Stimulated activated CD8-positive, alpha-beta memory T cell treated with anti-CD3 and anti-CD28 coated beads, Interleukin-7, amount 100 ng/mL, for 4 hours (primary cell): ENCODE measurements at places on chromosomes 3 and 15.

- DNase-seq: no peak
Observed at GRCh38 chr15:44010089-44010488, 183.3 kb downstream of the WDR76 start.

GRCh38 chr3:66450390-66451022 lies 50.3 kb downstream of the LRIG1 start:
- DNase-seq: no peak

GRCh38 chr3:132432639-132433038 lies 15.3 kb downstream of the DNAJC13 start:
- no peak for DNase-seq

DNA sequence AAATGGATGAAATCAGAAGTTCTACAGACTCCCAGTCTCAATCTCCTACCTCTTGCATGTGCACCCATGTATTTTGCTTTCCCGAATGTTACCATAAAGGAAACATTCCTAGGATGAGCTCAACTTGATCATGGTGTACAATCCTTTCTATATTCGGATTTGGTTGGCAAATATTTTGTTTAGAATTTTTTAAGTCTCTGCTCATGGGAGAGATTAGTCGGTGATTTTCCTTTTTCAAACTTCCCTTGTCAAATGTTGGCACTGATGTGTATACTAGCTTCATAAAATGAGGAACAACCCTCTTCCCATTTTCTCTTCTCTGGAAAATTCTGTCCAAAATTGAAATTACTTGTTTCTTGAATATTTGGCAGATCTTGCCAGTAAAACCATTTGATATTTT lies 317.6 kb upstream of the RASGRP1 start:
- no peak for DNase-seq

DNA sequence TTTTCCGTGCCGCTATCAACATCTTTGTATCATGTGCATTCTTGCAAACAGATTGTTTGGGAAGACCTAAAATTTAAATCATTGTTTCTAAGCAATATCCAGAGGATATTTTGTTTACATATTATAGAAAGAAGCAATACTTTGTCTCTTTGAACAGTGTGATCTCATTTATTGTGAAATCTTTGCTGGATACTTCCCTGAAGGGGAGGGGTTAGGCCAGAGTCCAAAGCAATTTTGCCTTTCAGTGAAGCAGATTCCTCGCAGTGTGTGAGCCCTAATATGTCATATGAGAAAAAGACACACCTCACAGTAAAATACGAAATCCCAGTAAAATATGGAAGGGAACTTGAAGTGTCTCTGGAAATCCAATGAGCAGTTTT lies 158.7 kb upstream of the SLCO3A1 start:
- no peak for DNase-seq

- no peak for DNase-seq
Observed at GRCh38 chr3:186669378-186670084, 3.7 kb downstream of the HRG start.

DNA sequence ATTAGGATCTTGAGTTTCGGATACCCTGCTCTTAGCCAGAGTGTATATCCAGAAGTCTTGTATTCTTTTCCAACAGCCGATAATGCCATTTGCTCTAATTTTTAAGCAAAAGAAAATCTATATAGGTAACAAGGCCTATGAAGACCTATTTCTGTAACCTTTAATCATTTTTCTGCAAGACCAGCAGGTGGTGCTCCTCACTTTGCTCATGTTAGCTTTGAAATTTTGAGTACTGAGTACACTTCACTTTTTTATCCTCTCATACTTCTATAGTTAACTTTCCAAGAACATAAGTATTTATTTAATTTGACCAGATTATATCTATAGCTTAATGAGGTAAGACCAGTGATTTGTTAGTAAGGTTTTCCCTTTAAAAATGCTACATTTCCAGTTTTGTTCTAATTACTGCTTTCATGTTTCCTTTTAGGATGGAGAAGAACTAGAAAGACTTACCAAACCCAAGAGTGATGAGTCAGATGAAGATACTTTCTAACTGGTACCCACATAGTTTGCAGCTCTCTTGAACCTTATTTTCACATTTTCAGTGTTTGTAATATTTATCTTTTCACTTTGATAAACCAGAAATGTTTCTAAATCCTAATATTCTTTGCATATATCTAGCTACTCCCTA lies 20.5 kb downstream of the SLC35A5 start:
- DNase-seq: no peak

DNA sequence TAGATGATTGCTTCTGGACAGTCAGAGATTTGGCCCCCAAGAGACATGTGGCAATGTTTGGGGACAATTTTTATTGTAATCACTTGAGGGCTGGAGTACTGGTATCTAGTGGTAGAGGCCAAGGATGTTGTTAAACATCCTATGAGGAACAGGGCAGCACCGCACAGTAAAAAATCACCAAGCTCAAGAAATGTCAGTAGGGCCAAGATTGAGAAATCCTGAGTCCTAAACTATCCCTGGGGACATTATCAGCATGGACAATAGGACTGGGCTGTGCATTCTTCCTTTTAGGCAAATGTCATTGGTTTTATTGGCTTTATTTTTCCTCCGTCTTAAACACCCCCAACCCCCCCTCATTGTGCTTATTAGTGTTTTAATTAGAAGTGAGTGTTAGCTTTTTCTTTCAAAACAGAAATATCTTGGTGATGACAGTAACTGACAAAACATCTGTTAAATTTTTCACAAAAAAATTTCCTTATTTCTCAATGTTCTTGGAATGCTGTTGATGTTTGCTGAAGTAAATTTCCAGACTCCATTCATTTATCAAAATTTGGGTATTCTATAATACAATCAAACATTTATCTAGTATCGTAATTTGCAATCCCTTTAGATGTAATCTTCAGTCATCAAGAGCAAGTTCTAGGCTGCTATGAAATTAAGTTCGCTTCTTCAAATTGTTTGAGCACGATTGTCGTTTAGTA lies 944.4 kb downstream of the VGLL3 start:
- DNase-seq: no peak

- no peak for DNase-seq
Observed at GRCh38 chr3:178808748-178809147, 262.9 kb downstream of the ZMAT3 start.

- DNase-seq: no peak
Observed at GRCh38 chr15:73941871-73942635, 15.8 kb downstream of the LOXL1 start.

DNA sequence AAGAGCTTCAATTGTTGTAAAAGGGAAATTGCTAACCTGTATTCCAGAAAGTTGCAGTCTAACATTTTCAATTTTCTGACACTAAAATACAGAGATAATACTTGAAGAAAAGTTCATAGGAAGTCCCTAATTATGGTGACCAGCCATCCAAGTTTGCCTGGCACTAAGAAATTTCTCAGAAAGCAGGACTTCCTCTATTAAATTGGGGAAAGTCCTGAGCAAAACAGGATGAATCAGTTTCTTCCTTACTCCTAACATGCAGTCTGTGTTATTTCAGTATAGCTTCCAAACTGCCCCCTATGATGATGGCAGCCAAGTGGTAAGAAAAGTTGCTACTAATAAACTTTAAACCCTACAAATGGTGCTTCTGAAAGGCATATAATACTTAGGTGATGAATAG lies 133.5 kb upstream of the SGO1 start:
- no peak for DNase-seq

DNA sequence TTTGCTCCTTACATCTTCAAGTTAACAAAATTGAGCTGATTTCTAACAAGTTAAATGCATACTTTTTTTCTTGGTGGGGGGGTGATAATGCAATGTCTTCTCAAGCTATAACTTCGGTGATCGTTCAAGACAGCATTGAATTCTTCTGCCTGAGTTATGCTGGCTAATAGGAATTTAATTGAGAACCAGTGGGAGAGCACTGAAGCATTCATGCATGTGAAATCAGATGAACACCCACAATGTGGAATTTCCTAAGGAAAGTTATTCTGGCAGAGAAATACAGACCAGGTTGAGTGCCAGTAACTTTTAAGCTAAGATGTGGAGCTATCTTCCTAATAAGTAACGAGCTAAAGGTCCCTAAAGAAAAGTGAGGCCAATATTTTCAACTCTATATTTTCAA lies 3.0 kb downstream of the SPATA16 start:
- DNase-seq: no peak

DNA sequence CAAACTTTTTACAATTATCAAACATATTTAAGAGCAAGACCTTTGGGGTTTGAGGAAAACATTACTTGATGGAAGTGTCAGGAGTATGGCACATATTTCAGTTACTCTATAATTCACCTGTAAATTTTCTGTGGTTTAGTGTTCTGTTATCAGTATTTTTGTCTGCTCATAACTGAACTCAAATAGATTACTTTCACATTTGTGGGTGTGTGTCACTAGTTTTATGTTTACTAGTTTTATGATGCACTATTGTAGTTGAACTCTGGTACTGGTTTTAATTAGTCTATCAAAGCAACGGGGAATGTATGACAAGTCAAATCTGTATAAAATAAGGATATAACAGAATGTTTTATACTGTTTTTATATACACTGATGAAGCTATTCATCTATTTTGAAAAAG lies 27.2 kb downstream of the OXSM start:
- no peak for DNase-seq

GRCh38 chr3:38541806-38542205 lies 45.7 kb downstream of the EXOG start:
- no peak for DNase-seq

DNA sequence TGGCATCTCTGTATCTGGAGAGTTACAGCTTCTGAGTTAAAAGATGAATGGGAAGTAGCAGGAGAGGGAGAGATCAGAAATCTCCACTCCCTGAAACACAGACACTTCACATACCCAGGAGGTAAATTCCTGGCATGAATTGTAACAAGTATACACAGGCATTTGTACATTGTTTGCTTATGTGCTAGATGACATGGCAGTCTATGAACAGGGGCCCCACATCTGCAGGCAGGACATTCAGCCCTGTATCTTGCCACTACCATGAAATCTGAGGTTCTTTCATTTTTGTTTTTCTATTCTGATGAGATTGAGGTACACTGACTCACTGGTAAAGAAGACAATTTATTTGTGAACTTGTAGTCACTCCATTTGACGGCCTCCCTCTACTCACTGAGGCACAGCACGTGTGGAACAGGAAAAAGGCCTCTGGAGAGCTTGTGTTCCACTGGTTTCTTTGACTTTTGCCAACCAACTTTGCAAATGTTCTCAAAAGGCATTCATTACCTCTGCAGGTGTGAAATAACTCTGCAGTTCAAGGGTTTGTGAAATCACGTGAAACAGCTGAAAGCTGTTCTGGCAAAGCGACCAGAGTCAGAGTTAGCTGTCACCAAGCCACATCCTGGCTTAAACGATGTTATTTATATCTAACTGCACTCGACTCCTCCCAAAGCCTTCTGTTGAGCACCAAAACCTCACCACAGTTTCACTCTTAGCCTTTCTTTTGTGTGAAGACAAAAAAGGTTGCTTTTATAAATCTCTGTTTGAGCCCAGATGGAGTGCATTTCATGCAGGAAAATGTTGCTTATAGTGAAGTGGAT lies 401.3 kb upstream of the CFAP20DC start:
- DNase-seq: peak; percentile 35

- no peak for DNase-seq
Observed at GRCh38 chr3:195870442-195870841, 37.9 kb downstream of the TNK2 start.

DNA sequence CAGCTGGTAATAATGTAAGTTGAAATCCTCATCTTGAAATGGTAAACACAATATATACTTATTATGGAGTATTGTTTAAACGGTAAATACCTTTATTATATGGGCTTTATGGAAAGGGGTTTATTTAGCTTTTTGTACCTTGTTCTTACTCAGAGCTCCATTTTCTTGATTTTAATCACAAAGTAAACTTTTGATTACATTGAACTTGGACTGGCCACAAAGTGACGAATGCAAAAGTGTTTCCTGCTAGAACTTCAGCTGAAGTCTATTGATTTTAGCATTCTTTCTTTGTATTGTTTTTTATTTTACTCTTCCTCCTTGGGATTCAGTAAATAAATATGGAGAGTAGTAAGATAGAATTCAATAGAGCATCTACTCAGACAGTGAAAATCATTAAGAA lies 19.8 kb upstream of the AADAC start:
- no peak for DNase-seq

GRCh38 chr3:11734-12133 lies 184.8 kb upstream of the CHL1 start:
- no peak for DNase-seq
